Foreskin fibroblast (primary cell): ENCODE measurements at places on chromosomes 6 and 20.
A peak's percentile ranks its signal among the peaks of the same experiment; 100 is the strongest.

GRCh38 chr6:105215506-105215905 lies 35.7 kb upstream of the POPDC3 start:
- no peak for DNase-seq

- DNase-seq, result no peak
These were observed 165.4 kb downstream of the OGFRL1 start for GRCh38 chr6:71454056-71454455.

DNA sequence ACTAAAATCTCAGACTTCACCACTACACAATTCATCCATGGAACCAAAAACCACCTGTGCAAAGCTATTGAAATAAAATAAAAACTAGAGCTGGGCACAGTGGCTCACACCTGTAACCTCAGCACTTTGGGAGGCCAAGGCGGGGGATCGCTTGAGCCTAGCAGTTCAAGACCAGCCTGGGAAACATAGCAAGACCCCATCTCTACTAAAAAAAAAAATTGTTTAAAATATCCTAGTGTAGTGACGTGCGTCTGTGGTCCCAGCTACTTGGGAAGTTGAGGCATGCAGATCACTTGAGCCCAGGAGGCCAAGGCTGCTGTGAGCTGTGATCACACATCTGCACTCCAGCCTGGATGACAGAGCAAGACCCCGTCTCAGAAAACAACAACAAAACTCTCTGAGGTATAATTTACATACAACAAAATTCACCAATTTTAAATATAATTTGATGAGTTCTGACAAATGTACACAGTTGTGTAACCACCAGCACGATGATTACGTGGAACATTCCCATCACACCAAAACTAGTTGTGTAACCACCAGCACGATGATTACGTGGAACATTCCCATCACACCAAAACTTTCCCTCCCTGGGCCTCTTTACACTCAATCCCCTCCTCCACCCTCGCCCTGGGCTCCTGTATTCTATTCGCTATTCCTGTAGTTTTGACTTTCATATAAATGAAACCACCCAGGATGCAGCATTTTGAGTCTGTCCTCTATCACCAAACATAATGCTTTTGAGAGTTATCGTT lies 107.5 kb downstream of the TAF4 start:
- DNase-seq, result no peak

DNA sequence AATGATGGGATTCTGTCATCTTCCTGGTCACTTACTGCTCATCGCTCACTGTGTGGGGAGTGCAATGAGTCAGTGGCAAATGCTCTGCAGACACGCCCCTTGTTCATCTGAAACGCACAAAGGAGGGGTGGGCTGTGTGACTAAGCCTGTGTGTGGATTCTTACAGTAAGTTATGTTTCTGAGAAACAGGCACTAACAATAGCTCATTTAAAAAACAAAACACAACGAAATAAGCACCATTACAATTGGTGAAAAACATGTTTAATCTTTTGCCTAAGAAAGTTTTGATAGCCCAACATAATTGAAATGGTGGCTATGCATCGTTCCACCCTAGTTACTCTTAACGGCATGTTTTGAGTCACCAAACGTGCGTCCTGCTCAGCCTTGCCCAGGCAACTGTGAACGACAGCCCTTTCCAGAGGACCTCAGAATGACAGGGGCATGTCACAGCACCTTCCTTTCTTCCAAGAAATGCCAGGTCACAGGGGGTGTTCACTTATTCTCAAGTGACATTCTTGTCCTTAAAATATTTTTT lies 118.4 kb upstream of the SGK1 start:
- peak; percentile 97 for DNase-seq

GRCh38 chr6:6006428-6007365 lies at the start of gene NRN1:
Gene NRN1 (minus strand): TSS chr6:6006925. CDS start chr6:6006749, 176 bp downstream.
- no peak for DNase-seq

DNA sequence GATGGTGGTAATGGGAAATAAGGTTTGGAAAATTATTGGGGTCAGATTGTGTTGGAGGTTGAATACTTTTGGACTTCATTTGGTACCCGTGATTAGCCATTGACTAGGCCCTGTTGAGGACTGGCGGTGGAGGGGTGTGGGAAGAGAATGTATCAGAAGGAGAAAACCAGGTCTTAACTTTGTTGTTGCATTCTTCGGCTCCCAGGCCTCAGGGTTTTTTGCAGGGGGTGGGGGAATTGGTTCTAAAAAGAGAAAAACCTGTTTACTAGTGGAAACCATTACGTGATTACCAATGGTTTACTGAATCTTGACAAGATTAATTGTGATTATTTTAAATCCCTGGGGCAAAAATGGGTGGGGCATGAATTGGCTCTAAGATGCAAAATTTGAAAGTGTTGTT lies 85.1 kb downstream of the PHF20 start:
- DNase-seq, result no peak

DNA sequence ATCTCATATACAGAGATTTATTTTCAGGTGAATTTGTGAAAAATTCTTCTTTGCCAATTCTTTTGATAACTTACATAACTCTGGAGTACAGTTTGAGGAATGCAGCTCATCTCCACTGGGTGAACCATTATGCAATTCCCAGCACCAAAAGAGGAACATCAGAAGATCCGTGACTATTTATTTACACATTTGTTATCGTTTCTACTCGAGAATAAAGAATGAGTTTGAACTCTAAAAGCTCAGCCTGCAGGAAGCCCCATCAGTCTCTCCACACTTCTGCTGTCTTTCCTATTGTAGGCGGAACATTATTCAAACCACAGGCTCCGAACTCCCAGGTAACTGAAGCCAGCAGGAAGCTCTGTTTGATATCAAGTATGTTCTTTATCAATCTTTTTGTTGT lies 95.9 kb upstream of the IFNGR1 start:
- DNase-seq, result no peak

GRCh38 chr6:31287619-31288018 lies 15.7 kb upstream of the HLA-C start:
- no peak for DNase-seq

- DNase-seq, result no peak
These were observed 22.2 kb downstream of the RIN2 start for GRCh38 chr20:19780261-19780660.

- no peak for DNase-seq
These were observed at the start of gene PPP1R16B for GRCh38 chr20:38805502-38805957. Gene PPP1R16B (plus strand): TSS chr20:38805697. CDS start chr20:38835926, 30,229 bp downstream.

DNA sequence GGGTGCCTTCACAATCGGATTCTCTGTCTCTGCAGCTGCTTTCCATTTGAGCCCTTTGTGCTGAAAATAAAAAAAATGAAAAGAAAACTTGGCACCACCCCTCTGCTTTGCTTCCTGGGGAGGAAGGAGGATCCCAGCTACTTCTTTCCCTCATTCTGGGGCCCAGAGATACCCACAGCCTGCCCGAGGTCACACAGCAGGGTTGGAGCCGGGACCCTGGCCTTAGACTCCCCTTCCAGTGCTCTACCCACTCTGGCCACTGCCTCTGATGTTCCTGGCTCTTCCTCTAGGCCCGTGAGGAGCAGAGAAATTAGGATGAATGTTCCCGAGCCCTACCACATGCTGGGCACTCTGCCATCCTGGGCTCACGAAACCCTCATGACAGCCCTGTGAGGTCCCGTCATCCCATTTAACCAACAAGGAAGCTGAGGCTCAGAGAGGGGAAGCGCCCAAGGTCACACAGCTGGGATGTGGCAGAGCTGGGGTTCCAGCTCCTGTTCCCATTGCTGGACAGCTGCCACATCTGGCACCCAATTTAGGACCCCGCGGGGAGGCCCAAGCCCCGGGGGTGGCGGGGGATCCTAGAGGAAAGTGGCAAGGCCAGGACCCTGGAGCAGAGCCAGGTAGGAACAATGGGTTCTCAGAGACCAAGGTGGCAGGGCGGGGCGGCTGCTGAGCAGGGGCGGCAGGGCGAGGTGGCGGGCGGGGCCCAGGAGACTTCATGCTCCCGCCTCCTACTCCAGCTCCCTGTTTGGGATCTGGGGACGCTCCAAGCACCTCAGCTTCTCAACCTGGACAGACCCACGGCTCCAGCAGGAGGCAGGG lies 76.6 kb downstream of the CEBPB start:
- peak; percentile 87 for DNase-seq

- no peak for DNase-seq
These were observed 23.8 kb downstream of the GSS start for GRCh38 chr20:34931771-34932170.

GRCh38 chr6:101543796-101544195 lies 150.3 kb downstream of the GRIK2 start:
- no peak for DNase-seq

- no peak for DNase-seq
These were observed 101.9 kb downstream of the EPB41L2 start for GRCh38 chr6:130961148-130961547.

DNA sequence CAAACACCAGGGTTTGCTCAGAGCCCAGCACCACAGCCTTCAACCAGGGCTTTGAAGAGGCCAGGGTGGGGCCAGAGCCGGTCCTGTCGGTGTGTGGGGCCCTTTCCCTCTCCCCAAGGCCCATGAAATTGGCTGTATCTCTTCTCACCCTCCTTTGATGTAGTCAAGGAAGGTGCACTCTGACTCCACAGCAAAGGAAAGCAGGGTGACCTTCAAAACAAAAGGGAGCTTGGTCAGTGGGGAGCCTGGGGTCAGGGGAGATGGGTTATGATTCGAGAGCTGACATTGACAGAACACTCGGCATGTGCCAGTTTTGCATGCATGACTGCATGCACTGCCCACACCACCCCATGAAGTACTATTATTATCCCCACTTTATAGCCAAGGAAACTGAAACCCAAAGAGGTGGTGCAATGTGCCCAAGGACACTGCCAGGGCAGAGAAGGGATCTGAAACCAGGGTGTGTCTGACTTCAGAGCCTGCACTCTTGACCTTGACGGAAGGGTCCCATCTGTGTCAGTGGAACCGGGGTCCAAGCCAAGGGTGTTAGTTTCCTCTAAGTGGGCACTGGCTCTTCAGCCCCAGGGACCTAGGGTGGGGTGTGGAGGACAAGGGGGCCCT lies 55.4 kb downstream of the RAB44 start:
- no peak for DNase-seq

DNA sequence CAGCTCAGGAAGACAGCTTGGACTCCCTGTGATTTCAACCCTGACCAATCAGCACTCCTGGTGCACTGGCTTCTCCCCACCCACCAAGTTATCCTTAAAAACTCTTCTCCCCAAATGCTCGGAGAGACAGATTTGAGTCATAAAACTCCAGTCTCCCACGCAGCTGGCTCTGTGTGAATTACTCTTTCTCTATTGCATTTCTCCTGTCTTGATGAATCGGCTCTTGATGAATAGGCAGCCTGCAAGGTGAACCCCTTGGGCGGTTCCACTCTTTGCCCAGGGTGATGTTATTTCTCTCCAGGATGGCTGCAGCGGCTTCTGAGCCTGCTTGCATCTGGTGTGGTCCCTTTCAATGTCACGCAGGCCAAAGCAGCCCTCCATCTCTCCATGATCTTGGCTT lies 12.4 kb downstream of the SLC52A3 start:
- DNase-seq, result no peak

- no peak for DNase-seq
These were observed 4.7 kb downstream of the PPIL4 start for GRCh38 chr6:149541139-149541538.

- no peak for DNase-seq
These were observed 139.1 kb downstream of the DLL1 start for GRCh38 chr6:170151804-170152123.

DNA sequence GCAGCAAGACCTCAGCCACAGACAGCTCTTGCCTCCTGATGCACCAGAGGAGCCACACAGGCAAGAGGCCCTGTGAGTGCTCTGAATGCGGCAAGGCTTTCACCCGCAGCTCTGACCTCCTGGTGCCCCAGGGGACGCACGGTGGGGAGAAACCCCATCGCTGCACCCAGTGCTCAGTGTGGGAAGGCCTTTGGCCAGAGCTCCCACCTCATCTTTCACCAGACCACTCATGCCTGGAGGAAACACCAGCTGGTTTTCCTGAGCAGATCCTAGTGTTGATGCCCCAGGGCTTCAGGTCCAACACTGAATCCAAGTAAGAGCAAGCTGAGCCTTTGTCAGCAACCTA lies 37.0 kb upstream of the XRN2 start:
- DNase-seq, result no peak

DNA sequence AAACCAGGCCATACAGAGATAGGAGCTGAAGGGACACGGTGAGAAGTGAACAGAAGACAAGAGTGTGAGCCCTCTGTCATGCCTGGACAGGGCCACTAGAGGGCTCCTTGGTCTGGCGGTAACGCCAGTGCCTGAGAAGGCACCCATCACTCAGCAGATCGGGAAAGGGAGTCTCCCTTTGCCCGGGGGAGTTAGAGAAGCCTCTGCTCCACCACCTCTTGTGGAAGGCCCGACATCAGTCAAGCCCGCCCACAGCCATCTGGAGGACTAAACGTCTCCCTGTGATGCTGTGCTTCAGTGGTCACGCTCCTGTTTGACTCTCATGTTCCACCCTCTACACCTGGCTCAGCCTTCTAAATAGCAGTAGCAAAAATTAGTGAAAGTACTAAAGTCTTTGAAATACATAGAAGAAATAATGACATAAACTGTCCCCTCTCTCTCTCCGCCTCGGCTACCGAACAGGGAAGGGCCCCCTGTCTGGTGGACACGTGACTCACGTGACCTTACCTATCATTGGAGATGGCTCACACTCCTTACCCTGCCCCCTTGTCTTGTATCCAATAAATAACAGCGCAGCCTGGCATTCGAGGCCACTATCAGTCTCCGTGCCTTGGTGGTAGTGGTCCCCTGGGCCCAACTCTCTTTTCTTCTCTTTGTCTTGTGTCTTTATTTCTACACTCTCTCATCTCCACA lies 66.7 kb downstream of the RPP21 start:
- DNase-seq, result peak; percentile 70

DNA sequence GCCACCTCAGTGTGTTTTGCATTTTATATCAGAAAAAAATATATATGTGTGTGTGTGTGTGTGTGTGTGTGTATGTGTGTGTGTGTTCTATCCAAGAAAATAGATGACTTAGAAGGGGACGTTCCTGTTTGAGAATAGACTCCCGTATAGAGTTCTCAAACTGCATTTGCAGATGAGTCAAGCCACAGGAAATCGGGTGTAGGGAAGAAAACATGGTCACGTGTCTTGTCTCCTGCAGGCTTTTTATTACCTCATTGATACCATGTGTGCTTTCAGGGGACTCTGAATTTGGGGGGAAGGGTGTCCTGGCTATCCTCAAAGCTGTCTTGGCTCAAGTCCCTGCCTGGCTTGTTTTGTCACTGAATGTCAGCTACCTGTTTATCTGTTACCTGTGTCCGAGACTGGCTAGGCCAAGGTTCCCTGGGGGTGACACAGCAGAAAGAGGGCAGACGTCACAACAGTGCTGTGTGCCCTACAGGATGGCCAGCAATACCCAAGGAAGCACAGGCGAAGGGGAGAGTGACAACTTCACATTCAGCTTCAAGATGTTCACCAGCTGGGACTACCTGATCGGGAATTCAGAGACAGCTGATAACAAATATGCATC lies 55.7 kb upstream of the NOP56 start:
- DNase-seq, result peak; percentile 72
